Activated T-helper 2 cell treated with anti-CD3 and anti-CD28 coated beads, Interferon-gamma antibody, Interleukin-2, Interleukin-4, amounts not matched to agents 10 μg/mL and 5 μg/mL and 100 μg/mL, durations not matched to agents 14 hours and 24 hours and 36 hours (primary cell): ENCODE measurements at places on chromosomes 6 and 20. TPM values are rescaled to one million over a fixed set of nuclear protein-coding genes. Genes with fewer than 3 reads are reported as not detected.

ZNF76 gene
- 37.5 and 39.8 TPM in 2 replicates for total RNA-seq

THEMIS gene
- total RNA-seq, result 10.2 and 10.3 TPM in 2 replicates

ANGPT4 gene
- not detected in 2 replicates for total RNA-seq

PPP1R16B gene
- 109 and 111 TPM in 2 replicates for total RNA-seq

PLCB4 gene
- not detected in 2 replicates for total RNA-seq

ARFGEF2 gene
- 31.8 and 32.6 TPM in 2 replicates for total RNA-seq

C6orf52 gene
- 1.7 and 2.4 TPM in 2 replicates for total RNA-seq

OTOR gene
- total RNA-seq, result not detected in 2 replicates

PTGIS gene
- total RNA-seq, result 31.0 and 31.3 TPM in 2 replicates

BPIFA1 gene
- not detected in 2 replicates for total RNA-seq

RAET1L gene
- not detected in 2 replicates for total RNA-seq

- peaks cover 4% of the 10 kb centered on the region for H3K4me1 ChIP-seq
- H3K27me3 ChIP-seq, result peaks cover 8% of the 10 kb centered on the region
- no peaks in the 10 kb centered on the region for H3K36me3 ChIP-seq
- H3K4me3 ChIP-seq, result no peak overlapping the region
- H3K27ac ChIP-seq, result no peak overlapping the region
Observed at GRCh38 chr6:13260101-13260598, 68.2 kb downstream of the TBC1D7 start.

DNA sequence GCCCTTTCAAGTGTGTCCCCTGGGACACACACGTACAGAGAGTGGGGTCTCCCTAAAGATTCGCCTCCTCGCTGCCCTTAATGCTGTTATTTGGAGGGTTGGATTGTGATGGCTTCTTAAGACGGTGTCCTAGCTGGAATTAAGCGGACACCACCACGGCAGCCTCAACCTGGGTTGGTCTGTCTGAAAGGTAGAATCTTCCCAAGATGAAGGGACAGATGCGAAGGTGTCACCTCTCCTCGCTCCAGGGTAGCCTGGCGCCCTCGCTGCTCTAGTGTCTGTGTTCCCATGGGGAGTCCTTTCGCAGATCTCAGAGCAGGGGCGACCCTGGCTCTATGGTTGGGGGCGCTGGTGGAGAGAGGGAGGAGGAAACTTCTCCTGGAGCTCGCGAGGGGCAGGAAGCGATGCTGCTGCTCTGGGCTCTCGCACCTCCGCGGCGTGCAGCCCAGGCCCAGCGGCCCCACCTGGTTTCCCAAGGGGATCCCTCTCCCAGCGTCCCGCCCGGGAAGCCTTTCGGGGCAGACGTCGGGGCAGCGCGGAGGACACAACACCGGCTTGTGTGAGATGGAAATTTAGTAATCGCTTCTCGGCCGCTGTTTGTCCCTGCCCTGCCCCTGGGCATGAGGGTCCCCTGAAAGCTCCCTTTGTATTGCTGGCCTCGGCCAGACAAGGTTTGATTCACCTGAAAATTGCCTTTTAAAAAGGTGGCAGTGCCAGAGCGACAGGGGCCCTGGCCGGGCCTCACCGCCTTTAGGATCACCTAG, 1.7 kb downstream of the RSPO3 start:
- no peaks in the 10 kb centered on the region for H3K36me3 ChIP-seq
- H3K4me3 ChIP-seq, result no peak overlapping the region
- no peak for DNase-seq

DNA sequence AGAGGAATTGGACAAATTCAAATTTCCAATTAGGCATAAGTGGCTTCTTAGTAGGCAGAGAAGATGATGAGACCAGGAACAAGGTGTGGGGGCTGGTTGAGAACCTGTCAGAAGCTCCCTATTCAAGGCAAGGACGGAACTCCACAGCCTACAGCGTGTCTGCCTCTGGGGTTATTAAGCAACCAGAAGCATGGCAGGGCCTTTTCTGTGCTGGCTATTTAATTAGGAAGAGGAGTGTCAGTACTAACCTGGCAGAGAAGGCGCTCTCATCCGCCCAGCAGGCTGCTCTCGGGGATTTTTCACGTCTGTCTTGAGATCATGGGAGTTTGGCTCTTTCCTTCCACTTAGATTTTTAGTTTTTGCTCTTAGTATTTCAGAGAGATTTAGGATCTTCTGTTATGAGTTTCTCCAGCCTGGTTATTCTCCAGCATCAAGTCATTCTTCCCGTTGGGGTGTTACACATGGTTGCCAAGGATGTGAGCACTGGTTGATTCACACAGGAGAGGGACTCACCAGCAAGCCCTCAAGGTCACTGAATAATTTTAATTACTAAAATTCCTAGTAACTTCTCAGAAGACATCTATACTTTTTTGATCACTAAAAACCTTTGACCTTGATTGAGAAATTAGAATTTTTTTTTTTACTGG, 23.9 kb downstream of the ADTRP start:
- H3K4me1 ChIP-seq, result peaks cover 6% of the 10 kb centered on the region
- H3K36me3 ChIP-seq, result no peaks in the 10 kb centered on the region
- peaks cover 2% of the 10 kb centered on the region for H3K27me3 ChIP-seq
- no peak for DNase-seq
- H3K4me3 ChIP-seq, result no peak overlapping the region
- no peak overlapping the region for H3K27ac ChIP-seq

DNA sequence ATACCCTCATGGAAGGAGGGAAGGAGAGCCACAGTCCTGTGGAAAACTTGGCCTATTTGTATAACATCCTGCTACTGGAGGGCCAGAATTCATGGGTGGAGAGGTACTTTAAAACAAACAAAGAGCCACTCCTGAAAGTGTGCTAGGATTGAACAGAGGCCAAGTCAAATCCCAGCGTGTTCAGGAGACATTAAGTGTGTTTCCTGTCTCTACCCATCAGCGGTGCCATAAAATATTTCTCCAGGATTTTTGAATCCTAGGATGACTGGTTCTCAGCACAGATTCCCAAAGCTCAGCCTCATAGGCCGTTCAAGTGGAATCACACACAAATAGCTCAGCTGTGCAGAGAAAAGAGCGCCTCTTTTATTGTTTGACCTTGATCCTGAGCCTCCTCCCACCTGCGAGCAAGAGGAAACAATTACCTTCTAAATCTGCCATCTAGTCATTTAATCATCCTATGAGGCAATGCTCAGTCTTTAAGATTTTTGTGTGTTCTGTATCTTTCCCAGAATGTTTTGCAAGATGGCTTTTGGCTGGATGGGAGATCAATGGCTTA, 31.8 kb upstream of the RALGAPA2 start:
- H3K4me1 ChIP-seq, result no peaks in the 10 kb centered on the region
- no peak overlapping the region for H3K4me3 ChIP-seq
- no peak for DNase-seq
- no peak overlapping the region for H3K27ac ChIP-seq

DNA sequence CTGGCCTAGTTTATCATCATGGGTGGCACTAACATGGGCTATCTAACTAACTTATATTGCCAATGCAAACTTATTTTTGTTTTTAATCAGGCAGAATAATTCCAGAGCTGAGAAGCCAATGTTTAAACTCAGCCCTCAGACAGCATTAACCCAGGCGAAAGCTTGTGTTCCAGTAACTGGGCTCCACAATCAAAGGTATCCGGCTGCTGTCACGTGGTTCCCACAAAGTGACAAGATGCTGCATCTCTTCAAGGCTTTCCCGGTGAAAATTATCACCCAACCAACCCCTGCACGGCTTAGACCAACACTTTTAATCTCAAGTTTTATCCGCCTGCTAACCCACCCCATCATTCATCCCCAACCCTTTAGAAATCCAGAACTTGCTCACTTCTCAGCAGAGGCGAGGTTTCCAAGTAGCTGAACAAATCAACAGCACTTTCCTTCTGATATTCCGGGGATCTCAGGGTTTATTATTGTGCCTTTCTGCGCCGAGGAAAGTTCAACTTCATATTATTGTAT, 885 bp downstream of the MTCL3 start:
- peaks cover 48% of the 10 kb centered on the region for H3K4me1 ChIP-seq
- peaks cover 26% of the 10 kb centered on the region for H3K36me3 ChIP-seq
- H3K4me3 ChIP-seq, result peak overlapping the region; percentile 86
- DNase-seq, result no peak
- peaks cover 19% of the 10 kb centered on the region for H3K27me3 ChIP-seq

DNA sequence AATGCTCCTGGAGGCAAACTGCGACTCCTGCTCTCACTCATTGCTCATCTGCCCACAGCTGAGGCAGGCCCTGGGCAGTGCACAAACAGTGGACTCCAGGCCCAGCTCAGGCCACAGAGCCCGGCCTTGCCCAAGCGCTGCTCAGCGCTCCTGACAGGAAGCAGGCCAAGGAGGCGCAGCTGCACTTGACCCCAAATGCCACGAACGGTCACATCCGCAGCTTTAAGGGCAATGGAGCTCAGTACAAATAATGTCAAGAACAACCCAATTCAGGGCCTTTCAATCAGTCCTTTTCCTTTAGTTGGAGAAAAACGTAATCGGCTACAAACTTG, 33.8 kb downstream of the RRBP1 start:
- H3K4me1 ChIP-seq, result peaks cover 8% of the 10 kb centered on the region
- no peak for DNase-seq
- no peak overlapping the region for H3K4me3 ChIP-seq

- no peaks in the 10 kb centered on the region for H3K27me3 ChIP-seq
- no peak overlapping the region for H3K27ac ChIP-seq
- H3K4me1 ChIP-seq, result no peaks in the 10 kb centered on the region
- no peaks in the 10 kb centered on the region for H3K36me3 ChIP-seq
- no peak overlapping the region for H3K4me3 ChIP-seq
- no peak for DNase-seq
Observed at GRCh38 chr6:168636147-168637004, 195.4 kb downstream of the SMOC2 start.

DNA sequence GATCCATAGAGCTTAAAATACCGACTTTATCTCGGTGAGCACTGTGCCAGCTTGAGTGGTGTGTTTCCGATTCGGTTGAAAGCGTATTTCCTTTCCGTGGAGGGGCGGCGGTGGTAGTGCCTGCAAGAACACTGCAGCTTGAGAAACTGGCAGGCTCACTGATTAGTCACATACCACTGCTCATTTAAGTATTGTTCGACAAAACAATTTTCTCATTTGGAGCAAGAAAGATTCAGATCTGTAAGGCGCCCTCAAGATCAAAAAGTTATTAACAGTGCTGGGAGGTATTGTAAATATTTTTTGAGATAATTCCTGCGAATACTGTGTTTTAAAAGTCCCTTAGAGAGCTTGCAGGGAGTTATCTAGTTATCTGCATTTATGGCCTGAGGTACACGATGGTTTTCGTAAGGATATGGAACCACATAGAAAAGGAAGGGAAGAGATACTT, 1.3 kb downstream of the MAPK14 start:
- peak overlapping the region; percentile 95 for H3K4me3 ChIP-seq
- H3K4me1 ChIP-seq, result peaks cover 39% of the 10 kb centered on the region
- H3K36me3 ChIP-seq, result peaks cover 18% of the 10 kb centered on the region
- peak; percentile 55 for DNase-seq
- peaks cover 17% of the 10 kb centered on the region for H3K27me3 ChIP-seq
- H3K27ac ChIP-seq, result peak overlapping the region; percentile 89

GRCh38 chr6:39843305-39844020, 51.3 kb downstream of the DAAM2 start:
- H3K36me3 ChIP-seq, result no peaks in the 10 kb centered on the region
- no peak overlapping the region for H3K4me3 ChIP-seq
- peaks cover 2% of the 10 kb centered on the region for H3K4me1 ChIP-seq
- DNase-seq, result no peak

- peaks cover 26% of the 10 kb centered on the region for H3K4me1 ChIP-seq
- peak overlapping the region; percentile 84 for H3K4me3 ChIP-seq
- peak overlapping the region; percentile 70 for H3K27ac ChIP-seq
- H3K27me3 ChIP-seq, result peaks cover 4% of the 10 kb centered on the region
- no peaks in the 10 kb centered on the region for H3K36me3 ChIP-seq
Observed at GRCh38 chr20:41316602-41317545, 657 bp downstream of the ZHX3 start.

GRCh38 chr6:150826788-150827187, 38.7 kb upstream of the MTHFD1L start:
- H3K4me1 ChIP-seq, result no peaks in the 10 kb centered on the region
- H3K36me3 ChIP-seq, result no peaks in the 10 kb centered on the region
- H3K27me3 ChIP-seq, result peaks cover 14% of the 10 kb centered on the region

GRCh38 chr20:52518735-52519134, 327.2 kb upstream of the ZFP64 start:
- no peaks in the 10 kb centered on the region for H3K36me3 ChIP-seq
- no peak overlapping the region for H3K4me3 ChIP-seq
- no peak for DNase-seq
- H3K4me1 ChIP-seq, result no peaks in the 10 kb centered on the region

- peak overlapping the region; percentile 60 for H3K4me3 ChIP-seq
- peaks cover 34% of the 10 kb centered on the region for H3K36me3 ChIP-seq
- H3K4me1 ChIP-seq, result peaks cover 39% of the 10 kb centered on the region
- H3K27ac ChIP-seq, result peak overlapping the region; percentile 83
- H3K27me3 ChIP-seq, result no peaks in the 10 kb centered on the region
Observed at GRCh38 chr6:40371621-40372020, 215.5 kb downstream of the LRFN2 start.

GRCh38 chr6:14512246-14512645, 394.7 kb downstream of the CD83 start:
- H3K27me3 ChIP-seq, result no peaks in the 10 kb centered on the region
- H3K4me1 ChIP-seq, result peaks cover 15% of the 10 kb centered on the region

DNA sequence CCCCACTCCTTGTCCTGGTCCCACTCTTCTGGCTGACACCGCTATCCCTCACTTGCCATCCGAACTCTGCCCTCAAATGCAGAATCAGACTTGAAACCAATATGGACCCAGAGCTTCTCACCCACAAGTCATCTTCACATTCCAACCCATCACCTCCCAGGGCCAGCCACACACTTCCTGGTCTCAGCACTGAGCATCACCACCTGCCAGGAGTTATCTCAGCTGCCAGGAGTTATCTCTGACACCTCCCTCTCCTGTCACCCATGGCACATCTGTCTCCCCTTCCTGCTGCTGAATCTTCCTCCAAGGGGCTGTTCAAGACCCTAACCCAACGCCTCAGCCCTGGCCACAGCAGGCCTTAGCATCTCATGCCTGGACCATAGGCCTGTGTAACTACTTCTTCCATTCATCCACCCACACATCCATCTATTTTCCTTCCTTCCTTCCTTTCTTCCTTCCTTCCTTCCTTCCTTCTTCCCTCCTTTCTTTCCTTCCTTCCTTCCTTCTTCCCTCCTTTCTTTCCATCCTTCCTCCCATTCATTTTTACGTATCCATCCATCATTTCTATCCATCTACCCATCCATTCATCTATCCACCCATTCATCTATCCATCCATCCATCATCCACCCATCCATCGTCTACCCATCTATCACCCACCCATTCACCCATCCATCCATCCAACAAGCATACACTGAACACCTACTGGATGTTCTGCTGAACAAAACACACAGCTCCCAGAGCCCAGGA, 74.6 kb upstream of the NNAT start:
- no peaks in the 10 kb centered on the region for H3K36me3 ChIP-seq
- H3K27me3 ChIP-seq, result no peaks in the 10 kb centered on the region
- no peak overlapping the region for H3K4me3 ChIP-seq
- no peaks in the 10 kb centered on the region for H3K4me1 ChIP-seq

DNA sequence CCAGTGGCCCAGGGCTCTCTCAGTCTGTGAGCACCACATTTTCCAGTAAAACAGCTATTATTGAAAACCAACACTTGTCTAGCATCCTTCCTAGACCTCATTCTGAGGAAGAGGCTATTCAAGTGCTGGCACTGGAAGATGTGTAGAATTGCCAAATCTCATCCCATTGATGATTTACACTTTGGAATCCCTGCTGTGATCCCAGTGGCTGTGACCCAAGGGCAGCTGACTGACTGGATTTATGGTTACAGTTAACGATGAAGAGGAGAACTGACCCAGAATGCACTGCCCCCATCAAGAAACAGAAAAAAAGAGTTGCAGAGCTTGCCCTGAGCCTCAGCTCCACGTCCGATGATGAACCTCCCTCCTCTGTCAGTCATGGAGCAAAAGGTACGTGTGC, 2.4 kb downstream of the CMTR1 start:
- peak overlapping the region; percentile 30 for H3K4me3 ChIP-seq
- H3K4me1 ChIP-seq, result peaks cover 39% of the 10 kb centered on the region

GRCh38 chr6:109008537-109009235, 86.0 kb downstream of the SESN1 start:
- peaks cover 10% of the 10 kb centered on the region for H3K36me3 ChIP-seq
- H3K27me3 ChIP-seq, result no peaks in the 10 kb centered on the region
- DNase-seq, result no peak
- peak overlapping the region; percentile 86 for H3K27ac ChIP-seq
